ENCODE measurements at places on chromosomes 5 and 9.

GRCh38 chr9:5563886-5564285 is 53.6 kb downstream of the PDCD1LG2 start:
- no peaks in the 10 kb centered on the region for H3K27me3 ChIP-seq
- H3K36me3 ChIP-seq, result no peaks in the 10 kb centered on the region
- DNase-seq, result no peak
- peaks cover 8% of the 10 kb centered on the region for H3K4me1 ChIP-seq

- no peaks in the 10 kb centered on the region for H3K36me3 ChIP-seq
- no peak overlapping the region for H3K27ac ChIP-seq
- no peaks in the 10 kb centered on the region for H3K27me3 ChIP-seq
- no peaks in the 10 kb centered on the region for H3K4me1 ChIP-seq
- no peak overlapping the region for H3K4me3 ChIP-seq
Observed at GRCh38 chr5:173451651-173452050, 123.4 kb upstream of the STC2 start.

DNA sequence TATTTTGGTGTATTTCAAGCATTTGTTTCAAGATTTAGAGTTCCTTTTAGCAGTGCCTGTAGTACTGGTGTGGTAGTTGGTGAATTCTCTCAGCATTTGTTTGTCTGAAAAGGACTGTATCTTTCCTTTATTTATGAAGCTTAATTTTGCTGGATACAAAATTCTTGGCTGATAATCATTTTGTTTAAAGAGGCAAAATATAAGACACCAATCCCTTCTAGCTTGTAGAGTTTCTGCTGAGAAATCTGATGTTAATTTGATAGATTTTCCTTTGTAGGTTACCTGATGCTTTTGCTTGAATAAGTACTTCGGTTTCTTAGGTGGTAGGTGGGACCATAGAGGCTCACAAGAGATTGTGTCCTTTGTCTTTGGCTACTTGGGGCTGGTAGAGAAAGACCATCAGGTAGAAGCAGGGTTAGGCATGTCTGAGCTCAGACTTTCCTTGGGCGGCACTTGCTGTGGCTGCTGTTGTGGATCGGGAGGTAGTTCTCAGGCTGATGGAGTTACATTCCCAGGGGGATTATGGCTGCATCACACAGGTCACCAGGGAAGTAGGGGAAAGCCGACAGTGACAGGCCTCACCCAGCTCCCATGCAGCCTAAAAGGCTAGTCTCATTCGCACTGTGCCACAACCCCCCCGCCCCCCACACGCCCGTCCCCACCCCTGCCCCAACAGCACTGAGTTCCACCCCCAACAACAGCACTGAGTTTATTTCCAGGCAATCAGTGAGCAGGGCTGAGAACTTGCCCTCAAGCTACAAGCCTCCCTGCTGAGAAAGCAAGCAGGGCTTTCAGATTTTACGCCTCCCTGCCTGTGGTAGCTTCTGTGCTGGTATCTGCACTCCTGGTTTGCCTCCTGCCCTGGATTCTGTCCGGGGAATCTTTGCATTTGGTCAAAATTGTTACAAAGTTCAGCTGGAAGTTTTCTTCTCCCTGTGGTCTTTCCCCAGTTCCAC is 127.1 kb upstream of the GLRA1 start:
- H3K4me1 ChIP-seq, result no peaks in the 10 kb centered on the region
- H3K27ac ChIP-seq, result no peak overlapping the region
- H3K4me3 ChIP-seq, result no peak overlapping the region
- DNase-seq, result no peak
- no peaks in the 10 kb centered on the region for H3K36me3 ChIP-seq

DNA sequence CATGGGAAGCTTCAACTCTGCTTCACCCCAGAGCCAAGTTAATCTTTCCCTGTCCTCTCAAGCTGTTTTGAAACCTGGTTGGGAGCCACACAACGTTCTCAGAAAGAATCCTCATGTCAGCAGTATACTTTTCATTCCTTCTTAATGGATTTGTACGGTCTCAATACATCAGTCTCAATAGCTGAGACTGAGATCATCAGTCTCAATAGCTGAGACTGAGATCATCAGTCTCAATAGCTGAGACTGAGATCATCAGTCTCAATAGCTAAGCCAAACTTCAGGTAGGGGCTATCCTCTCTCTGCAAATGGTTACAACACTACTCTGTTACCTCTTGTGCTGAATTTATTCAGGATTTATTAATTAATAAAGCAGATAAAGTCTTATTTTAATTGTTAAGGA is 1317.4 kb upstream of the CDH9 start:
- H3K27me3 ChIP-seq, result no peaks in the 10 kb centered on the region
- H3K27ac ChIP-seq, result no peak overlapping the region
- DNase-seq, result no peak

GRCh38 chr5:36301858-36302603 is at the start of gene RANBP3L:
TSS of gene RANBP3L (minus strand) at chr5:36301902. CDS start at chr5:36301416, 486 bp downstream.
- no peaks in the 10 kb centered on the region for H3K36me3 ChIP-seq
- no peak for DNase-seq
- H3K27me3 ChIP-seq, result no peaks in the 10 kb centered on the region
- peak within 1 kb of the TSS; percentile 83 for H3K27ac ChIP-seq
- peaks cover 26% of the 10 kb centered on the region for H3K4me1 ChIP-seq

DNA sequence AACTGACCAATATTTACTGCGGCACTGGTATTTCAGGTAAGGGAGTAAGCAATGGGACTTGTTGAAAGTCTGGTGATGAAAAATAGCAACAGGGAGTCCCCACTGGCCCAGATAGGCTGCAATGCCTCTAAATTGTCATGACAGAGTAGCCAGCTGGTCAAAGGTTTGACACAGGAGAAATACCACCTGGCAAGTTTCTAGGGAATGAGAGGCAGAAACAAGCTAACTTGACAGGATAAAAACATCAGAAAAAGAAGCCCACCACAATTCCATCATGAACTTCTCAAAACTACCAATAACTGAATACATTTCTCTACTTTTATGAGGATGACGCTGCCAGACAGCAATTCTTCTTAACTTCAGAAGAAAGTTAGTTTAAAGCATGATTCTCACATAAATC is 99.8 kb downstream of the STRBP start:
- peaks cover 4% of the 10 kb centered on the region for H3K36me3 ChIP-seq
- no peaks in the 10 kb centered on the region for H3K27me3 ChIP-seq
- H3K4me3 ChIP-seq, result no peak overlapping the region

- H3K27ac ChIP-seq, result no peak overlapping the region
- H3K4me1 ChIP-seq, result peaks cover 9% of the 10 kb centered on the region
- no peaks in the 10 kb centered on the region for H3K36me3 ChIP-seq
- H3K27me3 ChIP-seq, result no peaks in the 10 kb centered on the region
- DNase-seq, result no peak
Observed at GRCh38 chr9:136665704-136666371, 3.1 kb downstream of the EGFL7 start.

GRCh38 chr9:109903515-109904138 is 123.6 kb downstream of the PALM2AKAP2 start:
- H3K4me3 ChIP-seq, result no peak overlapping the region
- H3K27me3 ChIP-seq, result no peaks in the 10 kb centered on the region
- H3K36me3 ChIP-seq, result no peaks in the 10 kb centered on the region
- H3K4me1 ChIP-seq, result peaks cover 19% of the 10 kb centered on the region
- H3K27ac ChIP-seq, result no peak overlapping the region
- DNase-seq, result peak; percentile 51

- DNase-seq, result no peak
- no peaks in the 10 kb centered on the region for H3K27me3 ChIP-seq
- no peak overlapping the region for H3K27ac ChIP-seq
- H3K4me3 ChIP-seq, result no peak overlapping the region
Observed at GRCh38 chr9:38090170-38090569, 21.1 kb upstream of the SHB start.

DNA sequence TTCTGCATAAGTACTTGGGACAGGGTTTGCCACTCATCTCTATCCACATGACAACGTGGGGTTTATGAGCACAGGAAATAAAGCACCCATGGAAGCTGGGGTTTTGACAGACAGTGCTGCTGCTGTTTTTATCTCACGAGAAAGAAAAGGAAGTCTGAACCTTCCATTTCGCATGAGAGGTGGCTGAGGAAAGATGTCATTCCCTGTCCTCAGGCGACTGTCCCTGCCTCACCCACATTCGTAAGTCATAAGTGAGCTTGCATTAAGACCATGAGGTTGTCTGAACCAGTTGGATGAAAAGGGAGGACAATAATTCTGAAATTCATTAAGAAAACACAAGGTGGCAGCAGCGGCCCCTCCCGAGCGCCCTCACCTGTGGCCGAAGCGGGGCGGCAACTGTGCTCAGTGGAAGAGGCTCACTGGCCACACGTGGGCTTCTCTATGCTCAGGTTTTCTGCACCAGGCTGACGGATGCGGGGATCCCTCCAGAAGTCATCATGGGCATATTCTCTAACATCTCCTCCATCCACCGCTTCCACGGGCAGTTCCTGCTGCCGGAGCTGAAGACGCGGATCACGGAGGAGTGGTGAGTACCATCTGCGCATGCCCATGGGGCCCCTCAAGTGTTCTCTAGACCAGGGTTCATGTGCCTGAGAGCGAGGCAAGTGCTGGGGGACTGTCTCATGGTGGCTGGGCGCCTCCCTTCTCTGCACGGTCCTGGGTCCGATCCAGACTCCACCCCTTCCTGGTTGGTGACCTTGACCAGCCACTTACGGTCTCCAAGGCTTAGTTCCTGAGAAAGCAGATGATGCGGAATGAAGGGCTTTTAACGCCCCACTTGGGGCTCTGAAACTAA is 54.7 kb upstream of the SUSD3 start:
- H3K27ac ChIP-seq, result no peak overlapping the region
- no peaks in the 10 kb centered on the region for H3K27me3 ChIP-seq
- H3K4me3 ChIP-seq, result no peak overlapping the region
- H3K36me3 ChIP-seq, result peaks cover 42% of the 10 kb centered on the region
- no peak for DNase-seq

GRCh38 chr9:87746186-87746585 is 20.3 kb downstream of the CTSL start:
- no peak overlapping the region for H3K4me3 ChIP-seq
- H3K4me1 ChIP-seq, result peaks cover 5% of the 10 kb centered on the region
- no peak overlapping the region for H3K27ac ChIP-seq
- no peak for DNase-seq
- H3K27me3 ChIP-seq, result no peaks in the 10 kb centered on the region
- peaks cover 1% of the 10 kb centered on the region for H3K36me3 ChIP-seq

DNA sequence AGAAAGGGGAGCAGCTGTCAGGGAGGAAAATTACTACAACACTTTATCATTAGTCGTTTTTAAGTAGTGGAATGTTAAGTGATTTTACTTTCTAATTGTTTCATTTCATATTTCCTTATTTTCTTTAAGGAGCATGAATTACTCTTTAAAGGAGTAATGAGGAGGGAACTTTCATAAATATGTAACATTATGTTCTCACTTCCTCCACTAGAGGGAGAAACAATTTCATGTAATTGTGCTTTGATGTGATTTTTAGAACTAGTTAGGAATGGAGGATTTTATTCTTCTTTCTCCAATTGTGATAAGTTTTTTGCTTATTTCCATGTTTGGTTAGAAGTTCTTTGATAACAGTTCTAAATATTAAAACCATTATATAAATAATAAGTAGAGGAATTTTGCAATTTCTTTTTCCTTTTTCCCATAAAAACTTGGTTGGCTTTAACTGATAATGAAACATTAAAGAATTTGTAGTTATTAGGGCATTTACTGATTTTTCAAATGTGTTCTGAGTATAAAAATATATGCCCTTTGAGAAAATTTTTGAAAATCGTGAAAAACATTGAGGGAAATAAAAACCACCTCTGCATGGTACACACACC is 25.6 kb downstream of the CEP78 start:
- no peak overlapping the region for H3K27ac ChIP-seq
- H3K36me3 ChIP-seq, result peaks cover 19% of the 10 kb centered on the region
- H3K4me1 ChIP-seq, result no peaks in the 10 kb centered on the region

DNA sequence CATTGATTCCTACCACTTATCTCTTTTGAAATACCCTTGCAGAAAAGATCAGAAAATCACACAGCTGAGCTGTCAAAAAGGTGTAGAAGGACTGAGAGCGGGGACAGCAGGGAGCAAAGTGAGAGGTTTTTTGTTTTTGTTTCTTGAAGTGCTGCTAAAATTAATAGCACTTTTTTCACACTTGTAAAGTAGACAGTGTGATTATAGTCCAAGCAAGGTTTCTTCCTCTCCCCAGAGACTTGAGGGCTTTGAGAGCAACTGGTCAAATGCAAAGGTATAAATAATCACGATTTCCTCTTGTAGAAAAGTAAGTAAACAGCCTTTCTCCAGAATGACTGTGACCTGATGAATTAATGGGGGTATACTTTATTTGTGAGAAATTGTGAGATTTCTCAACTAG is 326.9 kb downstream of the ZNF608 start:
- DNase-seq, result no peak
- H3K4me1 ChIP-seq, result no peaks in the 10 kb centered on the region
- no peak overlapping the region for H3K4me3 ChIP-seq
- no peak overlapping the region for H3K27ac ChIP-seq

DNA sequence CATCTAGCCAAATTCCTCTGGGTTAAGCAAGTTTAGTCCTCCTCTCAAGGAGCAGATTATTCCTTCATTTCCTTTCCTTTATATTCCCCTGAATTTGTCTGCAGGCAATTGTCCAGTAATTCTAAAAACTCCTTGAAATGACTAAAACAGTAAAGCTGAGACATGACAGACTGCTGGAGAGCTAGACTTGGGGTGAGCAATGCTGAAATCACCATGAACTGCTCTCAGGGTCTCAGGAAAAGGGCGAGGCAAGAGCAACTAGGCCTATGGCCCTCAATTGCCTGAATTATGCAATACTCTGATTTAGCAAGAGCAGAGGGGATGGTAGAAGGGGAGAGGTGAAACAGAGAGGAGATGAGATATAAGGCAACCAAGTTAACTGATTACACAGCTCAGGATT is 172.9 kb upstream of the NREP start:
- H3K36me3 ChIP-seq, result no peaks in the 10 kb centered on the region
- H3K4me3 ChIP-seq, result no peak overlapping the region
- DNase-seq, result no peak

- H3K4me3 ChIP-seq, result peak overlapping the region; percentile 89
- no peaks in the 10 kb centered on the region for H3K27me3 ChIP-seq
- H3K27ac ChIP-seq, result no peak overlapping the region
- no peak for DNase-seq
Observed at GRCh38 chr9:137255448-137256114, 454 bp downstream of the NELFB start.

GRCh38 chr5:177410575-177410974 is 1.2 kb upstream of the F12 start:
- H3K27ac ChIP-seq, result no peak overlapping the region
- no peaks in the 10 kb centered on the region for H3K4me1 ChIP-seq
- no peaks in the 10 kb centered on the region for H3K36me3 ChIP-seq
- H3K4me3 ChIP-seq, result no peak overlapping the region
